ENCODE measurements at places on chromosomes 7 and 10.

- DNase-seq = no peak
These were observed 78.4 kb downstream of the NRG3 start for GRCh38 chr10:81953420-81953819.

DNA sequence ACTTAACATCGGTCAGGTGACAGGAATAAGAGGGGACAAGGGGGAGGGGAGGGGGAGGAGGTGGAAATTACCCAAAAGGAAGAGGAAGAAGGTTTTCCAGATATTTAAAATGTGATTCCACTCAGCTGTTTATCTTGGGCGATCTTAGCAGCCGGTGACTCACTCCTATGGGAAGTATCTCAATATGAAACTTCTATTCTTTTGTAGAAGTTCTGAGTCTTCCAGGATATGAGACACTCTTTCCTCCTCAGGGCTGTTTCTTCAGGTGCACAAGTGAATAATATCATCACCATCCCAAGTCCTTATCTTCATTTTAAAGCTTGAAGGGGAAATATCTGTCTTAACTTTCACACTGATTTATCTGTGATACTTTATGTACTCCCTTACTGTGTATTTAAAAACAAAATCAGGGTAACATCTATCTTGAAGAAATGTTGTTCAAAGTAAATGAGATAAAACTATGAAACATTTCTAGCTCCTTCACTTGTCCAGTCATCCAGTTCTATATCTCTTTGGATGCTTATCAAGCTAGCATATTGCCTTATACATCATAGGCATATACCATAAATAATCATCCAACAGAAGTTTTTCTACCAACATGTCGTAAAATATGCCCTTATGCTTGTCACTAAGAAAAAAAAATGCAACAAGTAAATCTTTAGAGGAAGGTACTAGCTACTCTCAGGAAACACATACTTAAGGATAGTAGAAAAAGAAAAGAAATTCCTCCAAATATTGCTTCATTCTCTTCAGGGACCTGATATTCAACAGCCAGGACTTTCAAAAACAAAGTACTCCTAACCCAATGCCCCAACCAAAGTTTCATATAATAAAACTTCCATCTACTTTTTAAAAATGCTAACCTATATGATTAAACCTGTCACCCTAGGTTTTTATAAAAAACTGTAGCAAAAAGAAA, 13.7 kb downstream of the DOCK4 start:
- DNase-seq = no peak

GRCh38 chr7:137655804-137656203, 191.0 kb downstream of the DGKI start:
- DNase-seq = no peak

DNA sequence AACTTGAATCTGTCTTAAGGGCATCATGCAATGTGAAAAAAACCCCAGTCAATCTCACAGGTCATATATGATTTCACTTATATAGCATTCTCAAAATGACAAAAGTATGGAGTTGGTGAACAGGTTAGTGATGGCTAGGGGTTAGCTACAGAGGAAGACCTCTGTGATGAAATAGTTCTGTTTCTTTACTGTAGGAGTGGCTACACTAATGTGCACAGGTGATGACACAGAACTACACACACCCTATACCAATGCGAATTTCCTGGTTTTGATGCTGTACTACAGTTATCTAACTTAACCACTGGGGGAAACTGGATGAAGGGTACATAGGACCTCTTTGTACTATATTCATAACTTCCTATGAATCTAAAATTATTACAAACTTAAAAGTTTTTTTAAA, 541.8 kb downstream of the PARD3 start:
- DNase-seq = no peak

DNA sequence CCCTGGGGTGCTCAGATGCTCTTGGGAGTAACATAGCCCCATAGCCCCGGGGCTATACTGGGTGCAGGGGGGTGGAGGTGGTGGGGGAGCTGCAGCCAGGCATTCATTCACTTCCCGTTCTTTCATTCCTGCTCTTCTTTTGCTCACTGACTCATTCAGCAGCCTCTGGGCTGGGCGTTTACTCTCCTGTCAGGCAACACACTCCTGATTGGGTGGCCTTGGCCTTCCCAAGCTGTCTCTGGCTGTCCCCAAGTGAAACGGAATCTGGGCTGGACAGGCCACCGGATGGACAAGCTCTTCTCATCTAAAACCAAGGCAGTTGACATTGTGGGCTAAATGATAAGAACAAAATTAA, 34.6 kb downstream of the CHST3 start:
- peak; percentile 53 for DNase-seq

- DNase-seq = no peak
These were observed 979.3 kb upstream of the CELF2 start for GRCh38 chr10:10038348-10038747.

DNA sequence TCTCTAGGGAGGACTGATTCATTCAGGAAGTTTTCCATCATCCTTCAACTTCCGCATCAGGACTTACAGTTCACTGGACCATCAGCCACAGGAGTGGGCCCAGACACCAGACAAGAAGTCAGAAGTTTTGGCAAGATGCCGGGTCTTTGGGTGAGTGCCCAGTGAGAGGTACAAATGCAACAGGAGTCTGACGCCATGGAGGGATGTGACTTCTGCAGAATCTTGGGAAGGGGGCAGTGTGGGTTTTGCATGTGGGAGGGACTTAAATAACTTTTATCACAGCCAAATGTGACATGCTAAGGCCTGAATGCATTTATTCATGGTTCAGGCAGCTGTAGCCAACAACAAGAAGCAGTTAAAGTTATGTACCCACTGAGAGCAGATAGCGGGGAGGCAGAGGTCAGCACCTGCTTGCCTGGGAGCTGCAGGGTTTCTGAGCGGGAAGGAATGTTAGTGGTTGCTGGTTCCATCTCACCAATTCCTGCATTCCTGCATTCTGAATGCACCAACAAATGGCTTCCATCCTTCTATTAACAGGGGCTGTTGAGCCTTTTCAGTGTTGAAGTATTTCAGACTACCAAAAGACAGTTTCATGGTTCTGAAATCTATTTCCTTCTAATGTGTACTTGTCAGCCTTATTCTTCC, 375.2 kb downstream of the PAXIP1 start:
- no peak for DNase-seq

- no peak for DNase-seq
These were observed 154.4 kb downstream of the AMPH start for GRCh38 chr7:38476764-38477163.

DNA sequence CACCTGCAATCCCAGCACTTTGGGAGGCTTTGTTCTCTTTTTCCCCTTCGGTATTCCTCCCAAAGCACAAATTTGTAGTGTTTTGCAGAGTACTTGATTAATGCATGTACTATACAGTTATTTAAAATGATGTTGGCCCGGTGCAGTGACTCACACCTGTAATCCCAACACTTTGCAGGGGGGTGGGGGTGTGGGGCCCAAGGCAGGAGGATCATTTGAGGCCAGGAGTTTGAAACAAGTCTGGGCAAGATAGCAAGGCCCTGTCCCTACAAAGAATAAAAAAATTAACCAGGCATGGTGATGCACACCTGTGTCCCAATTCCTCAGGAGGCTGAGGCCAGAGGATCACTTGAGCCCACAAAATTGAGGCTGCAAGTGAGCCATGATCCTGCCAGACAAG, 26.8 kb upstream of the FOXK1 start:
- no peak for DNase-seq

DNA sequence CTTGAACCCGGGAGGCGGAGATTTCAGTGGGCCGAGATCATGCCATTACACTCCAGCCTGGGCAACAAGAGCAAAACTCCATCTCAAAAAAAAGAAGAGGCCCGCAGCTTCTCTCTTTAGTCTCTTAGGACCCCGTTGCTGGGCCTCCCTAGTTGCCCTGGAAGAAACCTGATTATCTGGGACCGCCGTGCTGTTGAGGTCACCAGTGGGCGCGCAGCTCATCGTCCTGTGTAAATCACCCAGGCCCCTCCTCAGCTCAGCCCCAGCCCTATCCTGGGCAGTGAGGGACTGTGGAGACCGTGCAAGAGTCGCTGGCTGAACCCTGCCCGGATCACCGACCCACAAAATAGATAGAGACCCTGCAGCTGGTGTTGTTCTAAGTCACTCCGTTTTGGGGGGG, 85.0 kb downstream of the UNCX start:
- no peak for DNase-seq
